ENCODE measurements at places on chromosomes 3 and 15.

- DNase-seq: no peak
Measured at GRCh38 chr3:177934001-177934891, 602.0 kb upstream of the KCNMB2 start.

- DNase-seq: no peak
Measured at GRCh38 chr3:147514366-147515160, 105.4 kb downstream of the ZIC1 start.

DNA sequence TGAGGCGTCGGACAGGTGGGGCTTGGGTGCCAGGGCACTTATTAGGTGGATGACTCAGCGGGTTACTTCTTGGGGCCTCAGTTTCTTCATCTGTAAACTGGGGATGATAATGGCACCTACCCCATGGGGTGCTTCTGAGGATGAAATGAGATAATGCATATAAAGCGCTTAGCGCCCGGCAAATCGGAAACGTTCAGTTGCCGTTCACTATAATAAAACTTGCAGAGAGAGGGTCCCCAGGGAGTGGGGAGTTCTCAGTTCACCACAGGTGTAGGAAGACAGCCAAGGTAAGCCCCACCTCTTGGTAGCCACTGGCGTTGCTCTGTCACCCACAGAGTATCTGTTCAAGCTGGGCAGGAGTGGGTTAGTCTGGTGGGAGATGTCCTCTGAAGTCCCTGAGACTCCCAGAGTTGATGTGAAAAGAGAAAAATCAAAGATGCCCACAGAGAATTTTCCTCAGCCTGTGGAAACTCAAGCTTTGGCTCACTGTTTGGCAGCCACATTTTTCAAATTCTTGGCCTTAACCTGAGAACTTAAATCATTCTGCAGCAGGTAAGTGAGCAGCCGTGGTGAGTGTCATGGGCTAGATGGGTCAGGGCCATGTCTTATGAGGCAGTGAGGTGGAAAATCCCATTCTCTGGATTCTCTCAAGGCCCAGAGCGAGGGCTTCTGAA lies 221.5 kb upstream of the BHLHE40 start:
- no peak for DNase-seq

- DNase-seq: no peak
Measured at GRCh38 chr3:147197739-147198138, 208.6 kb downstream of the ZIC4 start.

- DNase-seq: no peak
Measured at GRCh38 chr3:169509780-169510692, 153.5 kb downstream of the MECOM start.

GRCh38 chr15:67838789-67839332 lies 984 bp downstream of the RNU6-1 start:
- no peak for DNase-seq

DNA sequence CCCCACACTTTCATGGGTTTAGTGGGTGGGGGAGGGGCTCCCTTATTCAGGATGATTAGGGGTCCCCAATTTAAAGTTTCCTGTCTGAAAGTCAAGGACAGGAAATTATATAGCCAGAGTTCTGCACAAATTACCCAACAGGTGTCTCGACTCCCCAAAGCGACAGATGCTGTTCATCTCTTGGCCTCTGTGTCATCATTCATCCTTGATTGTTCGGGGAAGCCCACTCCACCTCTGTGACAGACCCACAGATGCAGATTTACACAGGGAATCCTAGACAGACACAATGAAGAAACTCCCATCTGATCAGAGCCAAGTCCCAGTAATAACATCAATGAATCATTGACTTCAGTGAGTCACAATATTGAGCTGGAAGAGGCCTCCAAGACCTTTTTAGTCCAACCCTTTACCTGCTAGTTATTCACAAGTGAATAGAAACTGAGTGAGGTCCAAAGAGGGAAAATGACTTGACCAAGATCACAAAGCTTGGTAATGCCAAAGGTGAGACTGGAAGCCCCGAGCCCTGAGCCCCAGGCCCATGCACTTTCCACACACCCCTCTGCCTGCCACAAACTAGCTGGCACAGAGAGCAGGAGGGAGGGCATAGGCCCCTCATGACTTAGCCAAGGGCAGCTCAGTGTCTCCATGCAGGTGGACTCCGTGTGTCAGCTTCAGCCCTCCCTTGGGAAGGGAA lies 7.9 kb upstream of the SRP14 start:
- DNase-seq: no peak

DNA sequence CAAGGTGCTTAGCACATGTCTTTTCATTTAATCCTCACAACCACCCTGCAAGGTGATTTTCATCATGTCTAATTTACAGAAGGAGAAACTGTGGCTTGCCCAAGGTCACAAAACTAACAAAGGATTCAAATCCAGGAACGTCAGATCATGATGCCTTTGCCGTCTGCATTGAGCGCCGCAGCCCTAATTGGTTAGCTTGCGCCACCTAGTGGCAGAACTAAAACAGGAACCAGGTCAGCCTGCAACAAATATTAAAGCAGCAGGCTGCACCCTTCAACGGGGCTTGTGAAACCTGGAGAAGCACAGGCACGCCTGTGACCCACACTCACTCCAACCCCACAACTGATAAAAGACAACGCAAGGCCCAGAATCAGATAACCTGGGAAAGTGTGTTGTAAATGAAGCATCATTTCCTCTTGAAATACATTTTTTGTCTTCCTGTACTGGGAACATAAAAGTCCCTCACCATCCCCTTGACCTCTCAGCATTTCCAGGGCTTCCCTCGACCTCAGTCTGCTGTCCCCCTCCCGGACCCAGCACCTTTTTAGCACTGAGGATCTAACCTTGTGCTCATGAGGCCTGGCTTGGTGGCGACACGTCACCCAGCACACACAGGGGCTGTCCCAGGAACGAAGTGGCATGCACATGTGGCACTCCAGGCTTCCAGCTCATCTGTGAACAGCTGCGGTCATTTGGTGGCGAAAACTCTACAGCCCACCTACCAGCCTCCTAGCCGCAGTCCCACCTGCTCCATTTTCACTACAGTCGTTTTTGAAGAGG lies 17.3 kb downstream of the DPH3 start:
- DNase-seq: peak; percentile 88

DNA sequence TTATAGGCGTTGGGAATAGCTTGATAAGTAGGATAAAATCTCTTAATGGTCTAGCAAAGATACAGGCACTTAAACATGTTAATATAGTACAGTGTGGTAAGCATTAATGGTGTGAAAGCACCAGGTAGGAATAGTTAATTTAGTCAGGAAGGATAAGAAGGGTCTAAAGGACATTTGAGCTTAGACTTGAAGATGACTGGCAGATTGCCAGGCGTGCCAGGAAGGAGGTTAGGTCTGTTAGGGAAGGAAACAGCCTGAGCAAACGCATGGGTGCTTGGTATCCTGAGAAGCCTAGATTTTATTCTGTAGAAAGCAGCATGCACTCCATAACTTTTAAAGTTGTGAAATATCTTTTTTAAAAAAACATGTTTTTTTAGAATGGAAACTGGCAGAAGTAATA lies 17.7 kb downstream of the SEC62 start:
- DNase-seq: no peak

GRCh38 chr3:45164056-45164455 lies 17.9 kb upstream of the CDCP1 start:
- DNase-seq: no peak

GRCh38 chr15:68526269-68526668 lies 52.5 kb upstream of the CORO2B start:
- DNase-seq: peak; percentile 62

GRCh38 chr3:194312743-194313281 lies 38.3 kb downstream of the CPN2 start:
- DNase-seq: no peak

DNA sequence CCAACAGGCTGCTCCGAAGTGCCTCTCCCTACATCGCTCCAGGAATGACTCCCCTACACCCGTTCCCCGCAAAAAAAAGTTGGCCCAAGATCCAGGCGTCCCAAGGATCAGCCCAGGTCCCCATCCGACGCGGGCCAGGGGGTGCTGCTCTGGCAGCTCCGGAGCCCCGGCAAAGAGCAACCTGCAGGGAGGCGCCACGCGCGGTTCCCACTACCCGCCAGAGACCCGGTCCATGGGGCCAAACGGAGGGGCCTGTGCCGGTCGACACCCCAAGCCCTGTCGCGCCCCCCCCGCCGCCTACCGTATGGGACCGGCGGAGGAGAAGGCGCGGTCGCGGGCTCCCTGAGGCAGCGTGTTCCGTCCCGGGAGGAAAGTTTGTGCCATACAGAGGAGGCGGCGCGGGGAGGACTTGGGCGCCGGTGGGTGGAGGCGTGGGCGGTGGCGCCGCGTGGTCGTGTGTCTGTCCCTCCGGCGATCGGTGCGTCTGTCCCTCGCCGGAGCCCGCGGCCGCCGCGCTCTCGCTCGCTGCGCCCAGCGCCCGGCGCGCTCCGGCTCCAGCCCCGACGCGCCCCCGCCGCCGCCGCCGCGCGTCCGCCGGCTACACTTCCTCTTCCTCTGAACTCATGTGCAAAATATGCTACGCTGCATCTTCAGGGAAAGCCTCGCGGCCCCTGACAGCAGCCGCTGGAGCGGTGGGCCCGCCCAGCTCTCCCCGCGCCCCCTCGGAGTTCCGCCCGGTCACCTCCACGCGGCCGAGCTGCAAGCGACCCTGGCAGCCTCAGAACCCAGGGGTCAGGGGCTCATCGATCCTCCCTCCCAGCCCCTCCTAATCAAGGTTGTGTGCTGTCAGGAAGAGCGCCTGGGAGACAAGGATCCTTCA lies at the start of gene RFTN1:
RFTN1 (minus strand) TSS at position 559 of the 880 bp plus-strand sequence. CDS start 19,830 bp downstream, outside the sequence.
- peak; percentile 65 for DNase-seq

- DNase-seq: peak; percentile 4
Measured at GRCh38 chr3:50815844-50816243, 141.1 kb downstream of the DOCK3 start.

GRCh38 chr3:123004201-123004918 lies 23.2 kb downstream of the SEMA5B start:
- DNase-seq: no peak

- DNase-seq: no peak
Measured at GRCh38 chr15:84832448-84833040, 15.4 kb downstream of the ALPK3 start.

DNA sequence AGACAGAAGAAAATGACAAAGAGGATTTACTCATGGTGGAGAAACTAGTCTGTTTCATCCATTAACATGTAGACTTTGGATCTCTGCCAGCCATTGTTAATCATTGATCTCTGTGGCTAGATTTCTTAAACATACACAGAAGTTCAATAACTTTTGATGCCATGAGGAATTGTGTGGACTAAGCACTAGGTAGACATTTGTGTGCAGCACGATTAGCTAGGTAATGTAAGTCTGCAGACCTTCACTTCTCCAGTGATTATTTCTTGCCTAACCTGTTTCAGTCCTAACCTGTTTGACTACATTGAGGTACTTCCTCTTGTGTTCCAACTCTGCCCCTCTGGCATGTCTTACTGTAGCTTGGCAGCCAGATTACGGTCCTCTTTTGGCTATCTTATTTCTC lies 928.5 kb upstream of the ROBO1 start:
- no peak for DNase-seq

- DNase-seq: no peak
Measured at GRCh38 chr3:8255725-8256124, 245.9 kb upstream of the LMCD1 start.

DNA sequence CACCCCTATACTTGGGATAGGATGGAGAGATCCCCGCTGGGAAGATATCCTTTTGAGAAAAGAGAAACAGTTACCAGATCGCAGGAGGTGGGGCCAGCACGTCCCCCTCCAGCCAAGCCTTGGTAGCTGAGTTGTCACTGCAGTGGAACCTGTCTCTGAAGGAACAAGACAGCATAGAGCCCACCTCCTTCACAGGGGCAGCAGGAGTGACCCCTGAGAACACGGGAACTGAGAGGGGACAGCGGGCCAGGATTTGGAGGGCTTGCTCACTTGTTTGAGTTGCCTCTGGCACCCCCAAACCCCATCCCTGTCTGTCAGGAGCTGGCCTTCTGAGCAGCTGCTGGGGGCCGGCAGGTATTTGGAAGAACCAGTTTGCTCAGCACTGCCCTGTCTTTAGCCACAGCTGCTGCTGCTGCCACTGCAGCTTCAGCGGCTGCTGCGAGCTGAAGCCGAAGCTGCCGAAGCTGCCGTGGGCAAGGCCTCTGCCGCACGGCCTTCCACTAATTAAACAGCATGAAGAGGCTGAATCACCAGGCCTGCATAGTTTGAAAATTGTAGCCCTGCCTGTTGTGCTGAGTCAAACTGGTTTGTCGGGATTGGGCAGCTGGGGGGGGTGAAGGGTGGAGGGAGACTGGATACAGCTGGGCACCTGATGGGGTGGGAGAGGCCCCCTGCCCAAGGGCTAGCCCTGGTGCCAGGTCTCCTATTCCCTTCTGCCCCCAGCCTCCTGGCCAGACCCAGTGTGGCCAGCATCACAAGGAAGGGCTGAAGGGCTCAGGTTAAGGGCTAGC lies 4.0 kb downstream of the EPHB3 start:
- DNase-seq: no peak

GRCh38 chr3:167738037-167738436 lies 2.5 kb downstream of the SERPINI1 start:
- DNase-seq: no peak

DNA sequence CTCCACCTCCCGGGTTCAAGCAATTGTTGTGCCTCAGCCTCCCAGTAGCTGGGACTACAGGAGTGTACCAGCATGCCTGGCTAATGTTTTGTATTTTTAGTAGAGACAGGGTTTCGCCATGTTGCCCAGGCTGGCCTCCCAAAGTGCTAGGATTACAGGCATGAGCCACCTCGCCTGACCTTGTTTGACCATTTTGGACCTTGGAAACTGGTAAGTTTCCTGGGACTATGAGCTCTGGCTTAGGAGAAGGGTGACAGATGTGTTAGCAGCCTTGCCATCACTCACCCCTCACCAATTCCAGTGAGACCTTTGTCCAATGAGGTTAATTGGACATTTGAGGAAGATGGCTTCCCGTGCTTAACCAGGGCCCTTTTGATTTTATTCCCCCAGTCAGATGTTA lies 19.9 kb downstream of the DNASE1L3 start:
- DNase-seq: no peak

DNA sequence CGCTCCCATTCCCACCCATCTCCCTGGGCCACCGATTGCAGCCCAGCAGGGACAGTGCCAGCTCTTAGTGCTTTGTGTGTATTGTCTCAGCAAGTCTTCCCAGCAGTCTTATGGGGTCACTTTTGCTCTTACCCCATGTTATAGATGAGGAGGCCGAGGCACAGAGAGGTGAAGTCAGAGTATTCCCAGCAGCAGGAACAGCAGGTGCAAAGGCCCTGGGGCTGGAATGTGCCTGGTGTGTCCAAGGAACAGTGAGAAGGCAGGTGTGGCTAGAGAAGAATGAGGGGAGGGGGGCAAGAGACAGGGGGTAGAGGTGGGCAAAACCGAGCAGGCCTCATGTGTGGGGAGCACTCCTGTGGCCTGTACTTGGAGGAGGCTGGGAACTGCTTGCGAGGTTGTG lies 12.8 kb upstream of the DUSP7 start:
- DNase-seq: no peak

- no peak for DNase-seq
Measured at GRCh38 chr3:101281521-101282030, 38.8 kb downstream of the IMPG2 start.

DNA sequence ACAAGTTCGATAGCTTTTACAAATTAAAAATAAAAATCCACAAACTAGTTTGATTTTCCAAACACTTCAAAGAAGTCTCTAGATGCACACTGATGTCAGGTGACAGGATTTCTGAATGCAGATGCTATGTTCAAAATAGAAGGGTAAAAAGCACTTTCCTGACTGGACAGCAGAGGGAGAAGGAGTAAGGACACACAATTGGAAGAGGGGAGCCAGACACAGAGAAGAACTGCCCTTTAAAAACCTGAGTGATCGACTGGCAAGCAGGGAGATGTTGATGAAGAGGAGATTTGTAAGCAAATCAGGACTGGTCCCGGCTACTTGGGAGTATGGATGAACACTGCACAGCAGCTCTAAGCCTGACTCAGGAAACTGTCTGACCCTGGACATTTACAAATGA lies 612.8 kb downstream of the MAGI1 start:
- no peak for DNase-seq
